Panc1 (cell line): ENCODE measurements at places on chromosomes 12 and 14. TPM values are rescaled to one million over a fixed set of nuclear protein-coding genes. Genes with fewer than 3 reads are reported as not detected.

GRCh38 chr14:35861204-35861868, 35.2 kb downstream of the BRMS1L start:
- peaks cover 5% of the 10 kb centered on the region; the same call in 1 of the 2 replicates for H3K36me3 ChIP-seq
- no peak for DNase-seq
- H3K4me3 ChIP-seq, result no peak overlapping the region
- H3K27ac ChIP-seq, result no peak overlapping the region

The IFI27L1 gene
- 19.6 TPM for total RNA-seq

DNA sequence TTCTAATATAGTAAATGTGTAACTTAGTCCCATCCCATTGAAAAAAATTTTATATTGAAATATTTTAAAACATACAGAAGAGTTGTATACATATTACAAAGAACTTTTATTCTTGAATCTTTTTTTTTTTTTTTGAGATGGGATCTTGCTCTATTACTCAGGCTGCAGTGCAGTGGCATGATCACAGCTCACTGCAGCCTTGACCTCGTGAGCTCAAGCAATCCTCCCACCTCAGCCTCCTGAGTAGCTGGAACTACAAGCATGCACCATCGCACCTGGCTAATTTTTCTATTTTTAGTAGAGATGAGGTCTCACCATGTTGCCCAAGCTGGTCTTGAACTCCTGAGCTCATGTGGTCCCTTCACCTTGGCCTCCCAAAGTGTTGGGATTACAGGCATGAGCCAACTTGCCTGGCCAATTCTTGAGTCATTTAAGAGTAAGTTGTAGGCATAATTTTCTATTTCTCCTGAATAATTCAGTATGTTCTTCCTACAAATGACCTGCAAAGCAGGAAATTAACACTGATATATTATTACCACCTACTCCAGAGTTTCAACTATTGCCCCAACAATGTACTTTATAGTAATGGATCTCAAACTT, 153.0 kb upstream of the BMP4 start:
- no peaks in the 10 kb centered on the region for H3K4me1 ChIP-seq
- H3K4me3 ChIP-seq, result no peak overlapping the region
- H3K36me3 ChIP-seq, result no peaks in the 10 kb centered on the region
- DNase-seq, result no peak

The KCNA1 gene
- total RNA-seq, result not detected

- no peaks in the 10 kb centered on the region for H3K36me3 ChIP-seq
- H3K4me3 ChIP-seq, result no peak overlapping the region
- no peak overlapping the region for H3K27ac ChIP-seq
- no peaks in the 10 kb centered on the region for H3K4me1 ChIP-seq
- no peak for DNase-seq
- no peaks in the 10 kb centered on the region for H3K27me3 ChIP-seq
These were observed 70.4 kb upstream of the BTG1 start for GRCh38 chr12:92216092-92216491.

The PTGDR gene
- total RNA-seq, result not detected

GRCh38 chr14:101707863-101708620, 53.5 kb upstream of the PPP2R5C start:
- H3K27ac ChIP-seq, result no peak overlapping the region
- H3K4me1 ChIP-seq, result no peaks in the 10 kb centered on the region
- no peak overlapping the region for H3K4me3 ChIP-seq
- no peak for DNase-seq
- H3K36me3 ChIP-seq, result no peaks in the 10 kb centered on the region

GRCh38 chr12:49200919-49201594, 12.2 kb upstream of the TUBA1A start:
- DNase-seq, result peak; percentile 85
- peak overlapping the region; percentile 45; the same call in 1 of the 2 replicates for H3K27ac ChIP-seq
- H3K27me3 ChIP-seq, result no peaks in the 10 kb centered on the region
- no peaks in the 10 kb centered on the region for H3K36me3 ChIP-seq

GRCh38 chr12:16421806-16422205, 74.4 kb downstream of the MGST1 start:
- H3K27ac ChIP-seq, result no peak overlapping the region
- H3K4me3 ChIP-seq, result no peak overlapping the region
- H3K4me1 ChIP-seq, result no peaks in the 10 kb centered on the region
- H3K27me3 ChIP-seq, result no peaks in the 10 kb centered on the region
- DNase-seq, result no peak

GRCh38 chr14:35821564-35822411, 4.3 kb upstream of the BRMS1L start:
- H3K27me3 ChIP-seq, result no peaks in the 10 kb centered on the region
- H3K4me3 ChIP-seq, result no peak overlapping the region
- peak; percentile 52 for DNase-seq
- no peak overlapping the region for H3K27ac ChIP-seq
- H3K36me3 ChIP-seq, result no peaks in the 10 kb centered on the region
- H3K4me1 ChIP-seq, result no peaks in the 10 kb centered on the region

GRCh38 chr12:12719496-12719895, 2.3 kb downstream of the CDKN1B start:
- H3K36me3 ChIP-seq, result peaks cover 11% of the 10 kb centered on the region
- peaks cover 36% of the 10 kb centered on the region for H3K4me1 ChIP-seq
- H3K27me3 ChIP-seq, result no peaks in the 10 kb centered on the region
- H3K4me3 ChIP-seq, result peak overlapping the region; percentile 93
- no peak for DNase-seq
- H3K27ac ChIP-seq, result peak overlapping the region; percentile 96

The LRP1-AS gene
- not detected for total RNA-seq
